Retina (tissue), 1 donor: ENCODE measurements at places on chromosomes 16 and 17.

- peak; percentile 83 for DNase-seq
Observed at GRCh38 chr16:73062743-73063733, 15.1 kb upstream of the ZFHX3 start.

DNA sequence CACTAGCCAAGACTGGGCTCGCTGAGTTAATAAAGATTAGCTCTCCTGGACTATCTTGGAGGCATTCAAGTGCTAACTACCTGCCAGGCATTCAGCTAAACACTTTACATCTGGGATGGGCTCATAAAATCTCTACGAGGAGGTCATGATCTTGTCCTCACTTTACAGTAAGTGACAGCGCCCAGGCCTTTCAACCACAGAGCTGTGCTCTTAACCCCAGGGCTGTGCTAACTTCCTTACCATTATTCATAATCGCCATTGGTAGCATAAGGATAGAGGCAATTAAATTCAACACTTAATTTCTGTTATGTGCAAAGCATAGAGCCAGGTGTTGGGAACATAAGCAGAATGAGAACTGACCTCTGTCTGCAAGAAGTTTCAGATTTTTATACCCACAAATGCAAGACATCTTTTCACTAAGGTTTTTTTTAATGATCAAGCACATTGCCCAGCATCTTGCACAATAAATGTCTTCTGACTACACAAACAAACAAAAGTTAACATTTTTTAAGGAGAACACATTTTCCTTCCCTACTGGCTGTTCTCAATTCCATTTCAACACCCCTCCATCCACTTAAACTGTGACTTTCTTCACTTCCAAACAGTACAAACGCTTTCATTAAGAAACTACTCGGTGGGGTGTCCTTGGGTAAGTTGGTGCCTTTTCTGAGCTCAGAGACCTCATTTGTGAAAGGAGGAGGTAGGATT, 172.3 kb downstream of the C16orf78 start:
- DNase-seq: no peak

DNA sequence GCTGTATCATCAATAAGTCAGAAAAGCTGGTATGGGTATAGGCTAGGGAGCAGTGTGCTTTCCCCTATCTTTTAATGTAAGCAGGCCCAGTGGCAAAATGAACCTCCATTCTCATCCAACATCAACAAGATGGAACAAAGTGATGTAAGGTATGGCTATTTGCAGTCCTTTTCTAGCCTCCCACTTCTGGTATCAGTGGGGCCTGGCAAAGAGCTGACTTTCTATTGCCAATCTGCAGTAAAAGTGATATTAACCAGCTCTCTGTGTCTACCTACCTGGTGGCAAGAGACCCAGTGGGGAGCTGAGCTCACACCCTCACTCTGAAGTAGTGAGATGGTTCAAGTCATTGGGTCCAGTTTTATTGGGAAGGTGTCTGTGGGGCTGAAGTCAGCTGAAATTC, 1492.6 kb downstream of the CDH11 start:
- DNase-seq: no peak

DNA sequence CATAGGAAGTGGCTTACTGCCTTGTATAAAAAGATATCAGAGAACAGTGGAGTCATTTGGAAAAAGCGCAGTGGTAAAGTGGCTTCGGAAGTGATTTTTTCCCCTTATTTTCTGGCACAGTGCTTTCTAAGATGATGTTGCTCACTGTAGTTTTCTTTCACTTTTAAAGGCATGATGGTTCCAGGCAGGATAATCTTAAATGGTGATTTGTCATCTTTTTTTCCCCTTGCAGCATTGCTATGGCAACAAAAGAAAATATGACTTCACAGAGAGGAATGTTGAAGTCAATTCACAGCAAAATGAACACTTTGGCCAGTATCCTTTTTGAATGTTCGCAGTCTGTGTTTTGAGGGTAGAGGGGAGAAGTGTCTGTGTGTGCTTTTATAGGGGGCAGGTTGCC, 42.5 kb downstream of the GOSR1 start:
- DNase-seq: no peak

- no peak for DNase-seq
Observed at GRCh38 chr16:25177831-25178688, 38.7 kb upstream of the AQP8 start.

DNA sequence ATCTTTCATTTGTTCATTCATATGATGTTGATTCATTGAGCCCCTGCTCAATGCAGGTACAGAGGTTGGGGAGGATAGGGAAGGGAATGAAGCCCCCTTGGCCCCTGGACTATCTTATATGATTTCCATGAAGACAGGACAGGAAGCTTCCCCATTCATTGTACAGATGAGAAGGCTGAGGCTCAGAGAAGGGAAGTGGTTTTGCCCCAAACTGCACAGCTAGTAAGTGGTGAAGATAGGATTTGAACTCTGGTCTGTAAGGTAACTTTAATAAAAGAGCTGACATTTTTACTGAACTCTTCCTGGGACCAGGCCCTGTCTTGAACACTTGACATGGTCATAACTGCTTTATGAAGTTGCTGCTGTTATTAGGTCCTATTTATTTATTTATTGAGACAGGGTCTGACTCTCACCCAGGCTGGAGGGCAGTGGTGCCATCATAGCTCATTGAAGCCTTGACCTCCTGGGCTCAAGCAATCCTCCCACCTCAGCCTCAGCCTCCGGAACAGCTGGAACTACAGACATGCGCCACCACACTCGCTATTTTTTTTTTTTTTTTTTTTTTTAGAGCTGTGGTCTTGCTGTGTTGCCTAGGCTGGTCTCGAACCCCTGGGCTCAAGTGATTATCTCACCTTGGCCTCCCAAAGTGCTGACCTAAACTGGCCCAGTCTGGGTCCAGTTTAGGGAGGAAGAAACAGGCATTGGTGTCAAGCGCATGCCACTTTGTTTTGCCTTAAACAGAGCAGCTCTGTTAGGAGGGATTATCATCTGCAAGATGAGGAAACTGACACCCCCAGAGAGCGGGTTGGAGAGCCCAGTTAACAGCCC, 5.0 kb downstream of the CTF1 start:
- peak; percentile 64 for DNase-seq

DNA sequence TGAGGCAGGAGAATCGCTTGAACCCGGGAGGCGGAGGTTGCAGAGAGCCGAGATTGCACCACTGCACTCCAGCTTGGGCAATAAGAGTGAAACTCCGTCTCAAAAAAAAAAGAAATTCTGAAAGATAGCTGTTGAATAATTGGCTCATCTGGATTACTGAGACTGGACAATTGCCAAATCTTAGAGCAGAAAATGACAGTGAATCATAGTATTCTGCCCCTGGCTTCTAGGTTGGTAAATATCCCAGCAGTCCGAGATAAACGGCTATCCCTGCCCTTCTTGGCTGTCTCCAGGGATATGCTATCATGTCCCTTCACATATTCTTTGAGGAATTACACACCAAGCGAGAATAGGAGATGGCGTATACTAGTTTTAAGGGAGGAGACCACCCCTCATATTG, 35.5 kb upstream of the METTL16 start:
- DNase-seq: no peak

DNA sequence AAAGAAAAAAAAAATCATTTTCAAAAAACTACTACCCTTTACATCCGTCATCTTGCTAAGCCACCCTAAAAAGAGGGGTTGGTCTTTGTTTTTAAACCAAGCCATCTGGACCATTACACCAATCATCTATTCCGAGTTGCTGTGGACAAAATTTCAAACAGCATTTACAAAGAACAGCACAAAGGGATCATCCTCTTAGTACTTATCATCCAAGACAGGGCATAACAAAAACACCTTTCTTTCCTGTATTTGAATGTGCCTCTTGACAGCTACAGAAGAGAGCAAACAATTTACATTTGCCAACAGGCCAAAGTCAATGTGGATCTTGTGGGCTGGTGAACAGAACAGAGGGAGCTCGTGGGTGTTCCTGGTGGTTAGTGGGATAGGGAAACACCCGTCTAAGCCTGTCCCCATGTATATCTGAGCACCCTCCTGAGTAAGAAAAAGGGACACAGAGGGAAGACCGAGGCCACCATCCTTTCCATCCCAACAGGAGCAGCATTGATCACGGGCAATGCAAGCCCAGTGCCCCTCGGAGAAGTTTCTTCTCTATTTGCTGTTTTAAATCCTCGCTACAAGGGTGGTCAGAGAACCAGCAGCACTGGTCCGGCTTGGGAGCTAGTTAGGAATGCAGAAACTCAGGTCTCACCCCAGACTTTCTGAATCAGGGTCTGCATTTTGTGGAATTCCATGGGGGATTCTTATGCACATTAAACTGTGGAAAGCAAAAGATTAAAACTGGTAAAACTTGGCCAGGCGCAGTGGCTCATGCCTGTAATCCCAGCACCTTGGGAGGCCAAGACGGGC, 1.9 kb downstream of the SLC39A11 start:
- DNase-seq: no peak

GRCh38 chr16:79451196-79451816, 149.2 kb downstream of the MAF start:
- DNase-seq: no peak

DNA sequence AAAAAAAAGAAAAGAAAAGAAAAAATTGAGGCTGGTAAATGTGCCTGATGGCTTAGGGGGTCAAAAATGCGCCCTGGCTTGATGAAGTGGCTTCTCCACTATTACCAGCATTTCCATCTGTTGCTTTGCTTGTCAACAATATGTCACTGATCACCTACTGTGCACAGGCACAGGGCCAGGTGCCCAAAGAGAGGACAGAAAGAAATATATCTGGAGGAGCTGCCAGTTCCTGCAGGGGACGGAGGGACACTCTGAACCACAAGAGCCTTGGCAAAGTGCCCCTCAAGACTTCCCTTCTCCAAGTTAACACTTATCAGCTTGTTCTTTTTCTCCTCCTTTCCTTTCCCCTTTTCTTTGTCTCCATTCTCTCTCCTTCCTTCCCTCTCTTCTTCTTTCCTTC, 34.7 kb downstream of the GINS3 start:
- no peak for DNase-seq

DNA sequence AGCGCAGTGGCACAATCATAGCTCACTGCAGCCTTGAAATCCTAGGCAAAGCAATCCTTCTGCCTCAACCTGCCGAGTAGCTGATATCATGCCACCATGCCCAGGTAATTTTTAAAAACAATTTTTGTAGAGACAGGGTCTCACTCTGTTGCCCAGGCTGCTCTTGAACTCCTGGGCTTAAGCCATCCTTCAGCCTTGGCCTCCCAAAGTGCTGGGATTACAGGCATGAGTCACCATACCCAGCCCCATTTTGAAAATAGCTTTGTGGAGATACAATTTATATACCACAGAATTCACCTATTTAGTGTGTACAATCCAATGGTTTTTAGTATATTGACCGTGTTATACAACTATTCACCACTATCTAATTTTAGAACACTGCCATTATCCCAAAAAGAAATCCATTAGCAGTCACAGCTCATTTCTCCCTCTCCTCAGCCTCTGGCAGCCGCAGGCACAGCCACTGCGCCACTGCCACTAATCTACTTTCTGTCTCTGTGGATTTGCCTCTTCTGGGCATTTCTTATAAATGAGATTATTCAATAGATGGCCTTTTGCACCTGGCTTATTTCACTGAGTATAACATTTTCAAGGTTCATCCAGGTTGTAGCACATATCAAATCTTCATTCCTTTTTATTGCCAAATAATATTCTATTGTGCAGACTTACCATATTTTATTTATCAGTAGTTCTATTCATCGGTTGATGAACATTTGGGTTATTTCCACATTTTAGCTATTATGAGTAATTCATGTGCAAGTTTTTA, 6.5 kb downstream of the RNF157 start:
- no peak for DNase-seq

GRCh38 chr16:49276646-49277385, 4.8 kb downstream of the CBLN1 start:
- peak; percentile 9 for DNase-seq

- DNase-seq: no peak
Observed at GRCh38 chr16:12519986-12520385, 283.7 kb downstream of the CPPED1 start.

DNA sequence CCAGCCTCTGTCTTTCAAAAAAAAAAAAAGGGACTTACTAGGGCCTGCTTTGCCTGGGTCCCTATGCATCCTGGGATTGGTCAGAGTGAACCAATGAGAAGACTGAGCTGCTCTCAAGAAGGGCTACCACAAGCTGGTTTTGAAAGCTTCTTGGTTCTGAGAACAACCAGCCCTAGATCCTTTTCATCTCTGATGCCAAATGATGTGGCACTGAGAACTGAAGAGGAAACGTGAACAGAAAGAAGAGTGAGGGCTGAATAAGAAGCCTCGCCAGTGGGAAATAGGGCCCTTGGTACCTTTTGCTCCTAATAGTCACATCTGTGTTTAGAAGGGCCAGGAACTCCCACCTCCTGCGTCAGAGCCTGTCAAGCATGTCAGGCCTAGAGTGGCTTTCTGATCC, 10.7 kb downstream of the TACO1 start:
- no peak for DNase-seq

- DNase-seq: no peak
Observed at GRCh38 chr16:1789643-1790045, 3.9 kb downstream of the IGFALS start.

GRCh38 chr17:40607641-40608040, 40.0 kb downstream of the SMARCE1 start:
- DNase-seq: no peak
